ENCODE measurements at places on chromosomes 16 and 17. TPM values are rescaled to one million over a fixed set of nuclear protein-coding genes. Genes with fewer than 3 reads are reported as not detected.

Gene ABCA10
- 10.0 TPM for total RNA-seq

Gene CDRT15
- total RNA-seq = not detected

Gene RBFOX1
- 78.0 TPM for total RNA-seq

Gene TMEM100
- total RNA-seq = 3.3 TPM

Gene SPECC1
- 49.1 TPM for total RNA-seq

GRCh38 chr17:45430738-45431530 lies 1.7 kb downstream of the ARHGAP27 start:
- no peak for DNase-seq

DNA sequence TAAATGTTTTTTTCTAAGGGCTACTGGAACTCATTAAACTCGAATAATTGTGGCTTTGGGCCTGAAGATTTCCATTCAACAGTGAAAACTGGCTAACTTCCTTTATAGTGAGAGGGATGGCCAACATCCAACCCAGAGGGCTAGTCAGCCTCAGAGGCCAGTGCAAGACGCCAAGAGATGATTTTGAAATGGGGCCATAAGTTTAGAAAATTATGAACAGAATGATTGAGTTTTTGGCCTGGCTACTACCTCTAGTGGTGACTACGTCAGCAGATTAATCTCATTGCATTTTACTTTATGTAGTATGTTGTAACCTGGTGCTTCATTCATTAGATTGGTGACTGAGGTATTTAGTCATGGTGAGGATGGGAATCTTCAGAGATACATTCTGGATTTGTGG lies 28.4 kb downstream of the HAPSTR1 start:
- DNase-seq = no peak

DNA sequence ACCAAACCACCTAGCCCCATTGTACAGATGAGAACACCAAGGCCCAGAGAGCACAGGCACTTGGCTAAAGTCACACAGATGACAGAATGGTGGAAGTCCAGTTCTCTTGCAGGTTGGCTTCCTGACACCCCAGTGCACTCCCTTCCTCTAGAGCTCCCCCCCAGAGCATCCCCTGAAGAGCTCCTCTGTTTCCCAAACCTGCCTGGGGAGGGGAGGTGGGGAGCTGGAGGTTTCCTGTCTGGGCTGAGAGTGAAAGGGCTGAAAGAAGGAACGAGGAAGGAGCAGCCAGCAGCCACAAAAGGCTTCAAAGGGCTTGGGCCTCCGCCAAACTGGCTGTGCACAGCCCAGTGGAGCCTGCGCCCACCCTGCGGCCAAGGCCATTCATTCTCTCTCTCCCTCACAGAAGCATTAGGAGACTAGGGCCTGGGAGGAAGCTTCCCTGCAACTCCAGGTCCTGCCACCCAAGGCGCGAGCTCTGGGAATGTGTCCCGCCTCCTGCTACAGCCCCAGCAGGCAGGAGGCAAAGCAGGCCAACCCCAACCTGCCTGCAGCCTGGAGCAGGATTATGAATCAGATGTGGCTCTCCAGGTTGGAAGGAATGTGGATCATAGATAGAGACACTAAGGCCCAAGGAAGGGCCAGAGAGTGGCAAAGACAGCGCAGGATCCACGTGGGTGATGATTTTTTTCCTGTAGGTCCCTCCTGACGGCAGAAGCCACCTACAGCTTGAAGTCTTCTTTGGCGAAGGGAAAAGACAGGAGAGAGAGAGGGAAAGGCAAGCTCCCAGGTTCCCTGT lies 913 bp downstream of the SLC13A5 start:
- DNase-seq = no peak

- no peak for DNase-seq
Observed at GRCh38 chr16:68643227-68643626, 1.9 kb upstream of the CDH3 start.
